ENCODE measurements at places on chromosomes 11 and 22.

DNA sequence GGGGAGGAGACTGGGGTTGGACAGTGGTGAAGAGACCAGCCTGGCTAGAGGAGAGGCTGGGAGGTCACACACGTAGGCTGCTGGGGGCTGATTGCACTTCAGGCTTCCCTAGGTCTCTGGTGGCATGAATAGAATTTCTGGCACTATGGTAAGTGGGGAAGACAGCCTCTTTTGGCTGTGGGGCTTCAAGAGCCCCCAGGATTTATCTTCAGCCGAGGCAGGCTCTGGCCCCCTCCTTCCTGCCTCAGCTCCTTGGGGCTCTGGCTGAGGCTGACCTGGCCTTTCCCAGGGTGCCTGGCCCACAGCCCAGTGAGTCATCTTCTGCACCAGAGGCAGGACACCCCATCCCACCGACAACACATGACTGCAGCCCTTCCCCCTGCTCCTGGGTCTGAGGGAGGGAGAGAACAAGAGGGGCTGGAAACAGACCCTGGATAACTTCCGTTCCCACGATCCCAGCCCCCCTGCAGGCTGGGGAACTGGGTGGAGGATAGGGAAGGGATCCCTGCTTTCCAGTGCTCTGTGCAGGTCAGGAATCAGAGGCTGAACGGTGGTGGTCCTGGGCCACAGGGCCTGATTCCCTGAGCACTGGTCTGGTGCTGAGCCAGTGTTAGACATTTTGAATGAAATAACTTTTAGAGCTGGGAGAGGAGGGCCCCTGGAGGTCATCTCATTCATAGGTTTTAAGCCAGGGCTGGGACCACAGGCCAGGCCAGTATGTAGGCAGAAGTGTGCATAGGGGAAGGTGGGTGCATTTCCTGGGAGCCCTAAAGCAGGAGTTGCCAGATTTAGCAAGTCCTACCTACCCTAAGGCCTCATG is 26.5 kb downstream of the ARHGEF17 start:
- DNase-seq, result no peak

GRCh38 chr11:46239801-46240061 is 37.7 kb upstream of the CREB3L1 start:
- DNase-seq, result no peak

GRCh38 chr11:72331761-72332160 is 87.8 kb upstream of the PHOX2A start:
- DNase-seq, result no peak

GRCh38 chr11:80822308-80822707 is 1381.5 kb upstream of the TENM4 start:
- DNase-seq, result no peak

DNA sequence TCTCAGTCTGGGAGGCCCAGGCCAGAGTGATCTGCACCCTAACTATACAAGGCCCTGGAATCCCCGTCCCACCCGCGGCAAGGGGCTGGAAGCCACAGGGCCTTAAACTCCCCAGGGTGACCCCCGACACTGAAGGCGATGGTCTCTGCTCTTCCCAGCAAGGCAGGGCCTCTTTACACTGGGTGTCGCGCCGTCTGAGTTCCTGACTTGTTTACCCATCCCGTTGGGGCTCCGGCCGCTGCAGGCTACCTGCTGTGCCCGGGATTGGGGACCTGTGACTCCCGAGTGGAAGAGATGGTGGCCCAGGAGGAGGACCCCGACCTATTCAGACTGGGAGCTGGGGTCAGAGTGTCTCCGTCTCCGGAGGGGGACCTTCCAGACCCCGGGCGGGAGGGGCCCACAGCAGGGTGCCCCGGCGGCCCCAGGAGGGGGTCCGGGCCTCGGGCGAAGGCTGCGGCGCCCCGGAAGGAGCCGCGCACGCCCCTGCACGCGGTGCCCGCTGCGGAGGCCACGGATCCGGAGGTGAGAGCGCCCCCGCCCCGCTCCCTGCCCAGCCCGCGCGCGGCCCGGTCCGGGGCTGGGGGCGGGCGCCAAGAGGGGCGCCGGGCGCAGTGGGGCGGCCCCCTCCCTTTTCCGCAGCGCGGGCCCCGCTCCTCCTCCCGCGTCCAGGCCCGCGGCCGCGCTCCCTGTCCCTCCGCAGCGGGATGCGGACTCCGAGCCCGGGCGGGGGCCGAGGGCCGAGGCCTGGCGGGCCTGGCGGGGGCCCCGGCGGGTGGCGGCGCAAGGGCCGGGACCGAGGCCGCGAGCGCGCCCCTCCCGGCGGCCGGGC is 560 bp upstream of the MPPED1 start:
- DNase-seq, result no peak

GRCh38 chr11:111162305-111162704 is 83.2 kb upstream of the POU2AF2 start:
- no peak for DNase-seq

- no peak for DNase-seq
These were observed 126.8 kb downstream of the LARGE1 start for GRCh38 chr22:33793475-33793874.

DNA sequence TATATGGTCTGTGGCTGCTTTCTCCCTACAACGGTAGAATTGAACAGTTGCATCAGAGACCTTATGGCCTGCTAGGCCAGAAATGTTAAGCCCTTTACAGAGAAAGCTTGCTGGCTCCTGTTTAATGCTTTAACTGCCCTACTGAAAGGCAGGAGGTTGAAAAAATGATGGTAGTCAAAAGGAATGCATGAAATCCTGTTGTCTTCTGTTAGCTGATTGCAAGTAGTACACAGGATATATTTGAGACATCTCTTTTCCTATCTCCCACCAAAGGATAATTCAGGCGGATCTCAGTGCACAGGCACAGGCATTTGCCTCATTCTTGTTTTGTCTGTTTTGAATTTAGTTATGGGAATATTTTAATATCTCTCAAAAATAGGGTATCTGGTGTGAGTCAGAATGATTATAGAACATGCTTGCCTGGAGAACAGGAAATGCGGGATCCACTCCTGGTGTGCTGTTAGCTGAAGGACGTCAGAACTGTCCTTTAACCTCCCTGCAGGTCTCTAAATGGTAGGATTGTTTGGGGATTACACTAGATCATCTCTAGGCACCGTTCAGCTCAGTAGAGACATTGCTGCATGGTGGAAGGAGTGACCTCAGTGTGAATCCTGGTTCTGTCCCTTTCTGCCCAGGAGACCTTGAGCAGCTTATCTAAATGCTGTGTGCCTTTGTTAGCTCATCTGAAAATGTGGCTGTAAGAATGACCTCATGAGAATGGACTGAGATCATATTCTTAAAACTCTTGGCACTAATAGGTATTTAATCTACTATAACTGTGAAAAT is 49.5 kb downstream of the PACS1 start:
- no peak for DNase-seq

- no peak for DNase-seq
These were observed 14.0 kb downstream of the SGSM1 start for GRCh38 chr22:24819911-24820461.

- DNase-seq, result no peak
These were observed 22.6 kb upstream of the CCDC134 start for GRCh38 chr22:41777749-41778425.

- no peak for DNase-seq
These were observed 2.7 kb upstream of the GSTT4 start for GRCh38 chr22:24008022-24008283.

DNA sequence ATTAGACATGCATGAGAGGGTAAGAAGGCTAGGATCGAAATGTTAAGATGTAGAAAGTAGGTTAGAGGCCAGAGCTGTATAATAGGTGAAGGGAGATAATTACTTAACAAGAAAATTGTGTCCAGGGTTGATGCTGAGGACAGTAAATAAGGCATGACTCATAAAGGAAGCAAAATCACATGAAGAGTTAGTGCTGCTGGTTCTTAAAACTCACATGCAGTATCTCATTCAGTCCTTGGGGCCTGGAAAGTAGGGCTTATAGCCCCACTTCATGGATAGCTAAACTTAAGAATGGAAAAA is 130.2 kb downstream of the NCAM1 start:
- DNase-seq, result no peak

DNA sequence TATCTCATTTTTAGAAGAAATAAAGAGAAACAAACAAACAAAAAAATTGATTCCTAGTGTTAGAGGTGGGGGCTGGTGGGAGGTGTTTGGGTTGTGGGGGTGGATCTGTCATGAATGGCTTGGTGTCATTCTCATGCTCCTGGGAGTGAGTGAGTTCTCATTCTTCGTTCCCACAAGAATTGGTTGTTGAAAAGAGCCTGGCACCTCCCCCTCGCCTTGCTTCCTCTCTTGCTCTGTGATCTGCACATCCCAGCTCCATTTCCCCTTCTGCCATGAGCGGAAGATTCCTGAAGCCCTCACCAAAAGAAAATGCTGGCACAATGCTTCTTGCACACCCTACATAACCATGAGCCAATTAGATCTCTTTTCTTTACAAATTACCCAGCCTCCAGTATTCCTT is 277.8 kb downstream of the ST3GAL4 start:
- DNase-seq, result no peak

GRCh38 chr11:121595717-121596161 is 143.0 kb upstream of the SORL1-AS1 start:
- no peak for DNase-seq

DNA sequence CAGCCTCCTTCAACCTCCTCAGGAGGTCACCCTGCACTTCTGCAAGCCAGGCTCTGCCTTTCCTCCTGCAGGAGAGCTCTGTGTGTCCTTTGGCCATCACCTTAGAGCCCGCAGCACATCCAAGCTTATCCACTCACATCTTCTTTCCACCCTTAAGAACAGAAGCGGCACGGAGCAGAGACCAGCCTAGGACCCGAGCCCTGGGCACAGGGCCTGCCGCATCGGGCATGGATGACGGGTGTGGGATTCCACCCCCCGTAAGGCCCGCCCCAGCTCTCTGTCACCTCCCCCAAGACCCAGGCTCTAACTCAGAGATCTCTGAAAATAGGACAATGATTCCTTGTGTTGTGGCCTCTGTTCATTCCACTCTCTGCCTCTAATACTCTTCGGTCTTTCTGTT is 42.1 kb upstream of the PHF21B start:
- no peak for DNase-seq

GRCh38 chr11:3002351-3002861 is 10.3 kb upstream of the NAP1L4 start:
- DNase-seq, result no peak

DNA sequence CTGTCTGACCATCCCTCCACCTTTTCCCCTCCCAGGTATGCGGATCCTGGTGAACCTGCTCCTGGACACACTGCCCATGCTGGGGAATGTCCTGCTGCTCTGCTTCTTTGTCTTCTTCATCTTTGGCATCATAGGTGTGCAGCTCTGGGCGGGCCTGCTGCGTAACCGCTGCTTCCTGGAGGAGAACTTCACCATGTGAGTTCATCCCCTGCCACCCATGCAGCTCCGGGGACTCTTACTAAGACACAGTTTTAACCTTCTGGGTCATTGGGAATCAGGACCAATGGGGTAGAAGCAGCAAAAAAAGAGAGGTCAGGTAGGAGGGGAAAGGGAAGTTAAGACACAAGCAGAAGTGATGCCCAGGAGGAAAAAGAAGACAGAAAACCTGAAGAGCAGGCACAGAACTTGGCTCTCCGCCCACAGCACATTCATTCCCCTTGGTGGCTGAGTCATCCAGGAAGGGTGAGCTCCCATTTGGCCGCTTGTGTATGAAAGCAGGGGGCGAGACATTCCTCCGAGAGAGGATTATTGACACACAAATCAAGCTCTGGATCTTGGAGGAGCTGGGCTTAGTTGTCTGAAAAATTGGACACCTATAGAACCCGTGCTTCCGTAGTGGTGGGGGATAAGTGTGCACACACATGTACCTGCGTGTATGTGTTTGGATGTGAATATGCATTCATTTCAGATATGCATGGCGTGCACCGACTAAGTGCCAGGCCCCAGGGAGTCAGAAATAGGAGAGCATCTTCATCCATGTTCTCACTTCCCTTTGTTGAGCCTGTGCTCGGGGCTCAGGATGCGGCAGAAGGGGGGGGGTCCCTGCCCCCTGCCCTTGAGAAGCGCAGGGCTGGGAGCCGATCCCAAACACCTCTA is 64.2 kb downstream of the CACNA1I start:
- DNase-seq, result no peak

GRCh38 chr11:36092314-36093030 is 148.6 kb downstream of the LDLRAD3 start:
- DNase-seq, result no peak

- DNase-seq, result no peak
These were observed 140.7 kb downstream of the APIP start for GRCh38 chr11:34775417-34775888.
